ENCODE measurements at places on chromosomes 16 and 17.

- no peaks in the 10 kb centered on the region for H3K27me3 ChIP-seq
- no peak overlapping the region for H3K4me3 ChIP-seq
- no peaks in the 10 kb centered on the region for H3K36me3 ChIP-seq
Measured at GRCh38 chr16:27703121-27703520, 153.2 kb downstream of the KATNIP start.

DNA sequence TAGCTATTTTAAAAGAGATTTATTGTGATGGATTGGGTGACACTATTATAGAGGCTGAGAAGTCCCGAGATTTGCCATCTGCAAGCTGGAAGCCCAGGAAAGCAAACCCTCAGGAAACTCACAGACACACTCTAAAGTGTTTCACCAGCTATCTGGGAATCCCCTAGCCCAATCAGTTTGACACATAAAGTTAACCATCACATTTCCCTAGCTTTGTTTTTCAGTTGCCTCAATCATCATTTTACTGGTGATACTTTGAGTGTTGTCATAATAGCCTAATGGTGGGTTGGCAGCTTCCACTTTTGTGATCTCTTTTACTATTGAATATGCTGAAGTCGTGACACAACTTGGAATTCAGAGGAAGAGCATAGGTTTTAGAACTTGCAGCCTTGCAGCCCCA lies 1.8 kb downstream of the SGF29 start:
- no peaks in the 10 kb centered on the region for H3K27me3 ChIP-seq
- H3K27ac ChIP-seq: no peak overlapping the region
- H3K4me1 ChIP-seq: peaks cover 29% of the 10 kb centered on the region
- peaks cover 31% of the 10 kb centered on the region for H3K36me3 ChIP-seq

DNA sequence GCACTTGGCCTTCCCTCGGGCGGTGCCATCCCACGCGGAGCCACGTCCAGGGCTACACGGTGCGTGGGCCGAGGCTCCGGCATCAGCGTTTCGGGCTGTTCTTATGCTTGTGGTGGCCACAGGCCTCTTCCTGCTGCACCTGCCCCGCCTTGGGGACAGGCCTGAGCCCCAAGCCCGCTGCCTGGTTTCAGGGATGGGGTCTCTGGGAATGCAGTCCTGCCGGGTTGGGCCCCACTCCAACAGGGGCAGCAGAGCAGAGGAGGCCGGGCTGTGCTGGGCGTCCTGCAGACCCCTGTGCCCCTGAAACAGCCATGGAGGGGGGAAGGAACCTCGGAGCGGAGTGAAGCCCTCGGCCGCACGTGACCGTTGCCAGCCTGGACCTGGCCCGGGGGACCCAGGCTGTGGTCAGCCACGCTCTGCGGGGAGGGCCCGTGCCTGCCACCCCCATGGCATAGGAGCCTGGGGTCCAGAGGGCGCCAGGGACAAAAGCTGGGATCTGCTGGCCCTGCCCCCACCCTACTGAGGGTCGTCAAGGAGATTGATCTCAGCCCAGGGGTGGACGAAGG lies 453 bp upstream of the WFIKKN1 start:
- peaks cover 1% of the 10 kb centered on the region for H3K4me1 ChIP-seq
- DNase-seq: no peak

- H3K4me3 ChIP-seq: peak overlapping the region; percentile 56
- peaks cover under 1% of the 10 kb centered on the region for H3K27me3 ChIP-seq
- peak overlapping the region; percentile 81 for H3K27ac ChIP-seq
- H3K4me1 ChIP-seq: peaks cover 78% of the 10 kb centered on the region
Measured at GRCh38 chr16:11580451-11581086, 6.2 kb downstream of the LITAF start.

DNA sequence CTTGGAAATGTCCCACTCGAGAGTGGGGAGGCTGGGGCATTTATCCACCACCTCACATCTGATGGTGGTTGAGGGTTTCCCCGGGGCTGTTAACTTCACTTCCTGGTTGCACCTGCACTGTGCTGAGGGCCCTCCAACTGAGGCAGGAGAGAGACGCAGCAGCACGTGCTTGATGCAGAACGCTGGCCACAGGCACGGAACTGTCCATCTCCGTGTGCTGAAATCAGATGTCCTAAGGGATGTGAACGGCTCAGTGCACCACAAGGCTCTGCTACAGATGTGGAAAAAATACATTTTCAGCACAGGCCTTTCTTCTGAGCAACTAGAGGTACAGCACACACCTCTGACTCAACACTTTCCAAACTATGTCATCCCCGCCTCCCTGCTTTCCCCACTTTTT lies 114.8 kb upstream of the C16orf82 start:
- no peak overlapping the region for H3K4me3 ChIP-seq
- no peaks in the 10 kb centered on the region for H3K4me1 ChIP-seq
- no peak for DNase-seq
- H3K36me3 ChIP-seq: no peaks in the 10 kb centered on the region

DNA sequence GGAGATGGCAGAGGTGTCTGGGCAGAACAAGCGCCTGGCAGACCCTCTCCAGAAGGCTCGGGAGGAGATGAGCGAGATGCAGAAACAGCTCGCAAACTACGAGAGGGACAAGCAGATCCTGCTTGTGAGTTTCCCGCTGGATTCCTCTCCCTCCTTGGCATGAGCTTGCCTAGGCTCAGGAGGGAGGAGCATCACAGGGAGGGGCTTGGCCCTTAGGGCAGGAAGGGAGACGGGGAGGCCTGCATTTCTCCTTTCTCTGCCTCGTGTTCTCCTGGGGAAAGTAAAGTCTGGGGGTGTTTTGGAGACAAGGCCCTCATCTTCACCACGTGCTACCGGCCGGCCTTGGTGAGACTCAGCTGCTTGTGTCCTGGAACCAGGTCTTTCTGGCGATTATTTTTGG lies 18.0 kb upstream of the DBNDD1 start:
- H3K27me3 ChIP-seq: no peaks in the 10 kb centered on the region
- DNase-seq: no peak
- no peak overlapping the region for H3K27ac ChIP-seq
- H3K4me1 ChIP-seq: no peaks in the 10 kb centered on the region

DNA sequence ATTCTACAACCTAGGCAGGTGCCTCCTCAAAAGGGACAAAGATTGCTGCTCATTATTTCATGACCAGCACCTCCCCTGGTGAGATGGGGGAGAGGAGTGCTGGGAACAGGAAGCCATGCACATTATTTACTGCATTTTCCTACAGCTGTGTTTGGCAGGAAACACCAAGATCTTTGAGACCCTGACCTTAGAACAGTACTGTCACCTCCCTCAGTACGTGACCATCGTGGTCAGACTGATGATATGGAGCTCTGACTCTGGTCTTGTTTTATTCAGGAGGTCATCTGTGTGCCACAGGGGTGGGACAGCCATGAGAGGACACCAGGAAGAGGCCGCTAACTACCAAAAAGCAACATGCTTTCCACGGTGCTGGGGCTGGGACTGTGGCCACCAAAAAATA lies 37.4 kb downstream of the USP22 start:
- H3K27me3 ChIP-seq: no peaks in the 10 kb centered on the region
- H3K4me3 ChIP-seq: no peak overlapping the region
- H3K4me1 ChIP-seq: peaks cover 13% of the 10 kb centered on the region
- no peak overlapping the region for H3K27ac ChIP-seq
- DNase-seq: no peak

- H3K4me1 ChIP-seq: no peaks in the 10 kb centered on the region
- H3K27me3 ChIP-seq: peaks cover 58% of the 10 kb centered on the region
- H3K27ac ChIP-seq: no peak overlapping the region
- no peaks in the 10 kb centered on the region for H3K36me3 ChIP-seq
Measured at GRCh38 chr17:34622862-34623623, 43.7 kb downstream of the TMEM132E start.

GRCh38 chr16:57940382-57940966 lies 30.5 kb downstream of the CNGB1 start:
- no peak overlapping the region for H3K4me3 ChIP-seq
- no peak overlapping the region for H3K27ac ChIP-seq
- H3K27me3 ChIP-seq: peaks cover 6% of the 10 kb centered on the region
- H3K36me3 ChIP-seq: no peaks in the 10 kb centered on the region
